Sigmoid colon (tissue), 7 donors: ENCODE measurements at places on chromosomes 5 and 9. TPM values are rescaled to one million over a fixed set of nuclear protein-coding genes. Genes with fewer than 3 reads are reported as not detected.

PLCXD3 gene
- 1.9 TPM for total RNA-seq

NIPBL gene
- 56.4 TPM for total RNA-seq

SLC34A3 gene
- total RNA-seq: not detected

IGIP gene
- total RNA-seq: 28.0 TPM

MFAP3 gene
- total RNA-seq: 32.1 TPM

IFNA21 gene
- total RNA-seq: not detected

GOLPH3 gene
- 247 TPM for total RNA-seq

PLPP1 gene
- 315 TPM for total RNA-seq

PCDHA3 gene
- total RNA-seq: 1.1 TPM

SAXO1 gene
- total RNA-seq: not detected

ZFP37 gene
- total RNA-seq: 4.3 TPM

SV2C gene
- 0.33 TPM for total RNA-seq

GEMIN5 gene
- 14.6 TPM for total RNA-seq

MARCHF3 gene
- 13.6 TPM for total RNA-seq

PCDHA9 gene
- 0.71 TPM for total RNA-seq

SETX gene
- total RNA-seq: 55.6 TPM
